ENCODE measurements at places on chromosomes 12 and 14.
A peak's percentile ranks its signal among the peaks of the same experiment; 100 is the strongest.

GRCh38 chr12:52171950-52172512 lies 19.8 kb downstream of the KRT80 start:
- DNase-seq, result no peak

DNA sequence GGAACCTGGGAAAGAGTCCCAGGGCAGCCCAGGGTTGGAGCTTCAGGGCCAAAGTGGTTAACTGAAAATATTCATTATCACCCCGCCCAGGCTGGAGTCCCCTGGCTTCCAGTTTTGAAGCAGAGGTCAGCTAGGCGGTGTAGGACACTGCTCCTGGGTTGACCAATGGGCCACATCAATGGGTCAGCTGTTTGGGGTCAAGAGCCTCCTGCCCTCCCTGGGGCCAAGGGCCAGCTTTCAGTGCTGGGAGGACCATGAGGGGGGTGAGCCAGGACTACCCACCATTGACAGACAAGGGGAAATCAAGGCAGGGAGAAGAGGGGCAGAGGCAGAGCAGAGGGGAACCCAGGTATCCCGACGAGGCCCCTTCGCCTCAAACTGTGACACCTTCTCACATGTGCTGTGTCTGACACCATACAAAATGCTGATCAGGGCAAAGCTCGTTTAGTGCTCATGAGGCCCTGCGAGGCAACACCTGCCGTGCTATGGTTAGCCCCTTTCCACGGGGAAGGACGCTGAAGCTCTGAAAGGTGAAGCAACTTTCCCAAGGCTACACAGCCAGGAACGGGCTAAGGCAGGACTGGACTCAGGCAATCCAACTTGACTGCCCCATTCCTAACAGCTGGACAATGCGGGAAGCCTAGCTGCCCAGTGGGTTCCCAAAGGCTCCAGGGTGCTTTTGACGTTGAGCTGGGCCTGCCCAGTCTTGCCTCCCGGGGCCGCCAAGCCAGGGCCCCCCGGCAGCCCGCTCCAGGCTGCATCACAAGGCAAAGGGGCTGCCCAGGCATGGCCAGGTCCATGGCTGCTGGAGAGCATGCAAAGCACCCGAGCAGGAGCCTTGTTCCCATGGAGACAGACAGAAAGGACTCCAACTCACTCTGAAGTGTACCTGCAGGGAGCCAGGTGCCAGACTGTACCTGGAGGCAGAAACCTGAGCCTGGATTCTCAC lies 2.0 kb downstream of the SYNE3 start:
- DNase-seq, result no peak

GRCh38 chr12:113407931-113408600 lies 4.4 kb upstream of the SDS start:
- no peak for DNase-seq

DNA sequence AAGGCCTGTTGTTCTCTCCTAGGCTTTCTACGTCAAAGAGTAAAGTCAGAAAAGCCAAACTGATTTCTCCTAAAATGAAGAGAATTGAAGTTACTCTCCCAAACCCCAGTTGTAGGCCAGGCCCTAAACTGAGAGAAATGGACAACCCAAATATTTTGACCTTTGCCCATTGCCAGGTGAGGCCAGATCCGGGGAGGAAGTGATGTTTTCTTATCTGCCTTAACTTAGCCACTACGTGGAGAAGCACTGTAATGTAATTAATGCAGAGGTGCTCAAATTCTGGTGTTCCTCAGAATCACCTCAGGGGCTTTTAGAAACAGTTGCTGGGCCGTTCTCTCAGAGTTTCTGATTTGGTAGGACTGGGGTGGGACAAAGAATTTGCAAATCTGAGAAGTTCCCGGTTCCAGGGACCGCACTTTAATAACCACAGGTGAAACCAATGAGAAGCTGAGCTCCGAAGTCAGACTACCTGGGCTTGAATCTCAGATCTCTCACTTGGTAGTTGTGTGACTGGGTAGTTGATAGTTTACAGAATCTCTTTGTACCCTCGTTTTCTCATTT lies 73.2 kb downstream of the ETV6 start:
- DNase-seq, result no peak

GRCh38 chr14:56008150-56008549 lies 110.1 kb upstream of the PELI2 start:
- no peak for DNase-seq

DNA sequence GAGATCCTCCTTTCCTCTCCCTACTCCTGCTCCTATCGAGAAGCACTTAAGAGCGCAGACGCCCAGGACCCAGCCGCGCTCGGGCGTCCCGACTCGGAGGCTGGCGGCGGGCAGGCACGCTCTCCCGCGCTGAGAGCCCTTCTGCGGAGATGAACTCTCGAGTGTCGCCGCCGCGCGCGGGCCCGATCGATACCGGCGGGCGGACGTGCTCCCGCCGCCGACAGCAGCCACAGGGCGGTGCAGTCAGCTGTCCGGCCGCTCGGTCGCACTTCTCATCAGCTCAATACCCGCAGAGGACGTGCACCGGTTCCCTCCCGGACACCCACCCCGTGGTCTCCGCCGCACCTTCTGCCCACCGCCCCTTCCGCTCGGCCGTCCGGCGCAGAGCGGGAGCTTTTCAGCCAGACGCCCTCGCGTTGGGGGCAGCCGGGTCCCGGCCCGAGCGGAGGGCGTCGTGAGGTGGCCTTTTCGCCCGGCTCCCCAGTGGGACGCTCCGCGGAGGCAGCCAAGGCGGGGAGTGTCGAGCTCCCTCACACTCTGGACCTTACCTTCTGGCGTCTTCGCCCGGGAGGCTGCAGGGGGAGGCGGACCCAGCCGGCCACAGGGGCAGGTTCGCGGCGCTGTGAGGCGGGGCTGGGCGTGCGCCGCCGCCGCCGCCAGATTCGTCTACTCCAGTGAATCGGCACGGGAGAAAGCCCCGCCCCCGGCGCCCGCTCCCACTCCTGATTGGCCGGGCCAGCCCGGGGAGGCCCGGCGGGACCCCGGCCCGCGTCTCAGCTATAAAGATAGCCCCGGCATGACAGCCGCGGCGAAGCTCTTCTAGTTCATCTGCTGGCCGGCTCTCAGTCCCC lies at the start of gene INSM2:
Gene INSM2, plus strand, starts transcription at position 808 of the 851 bp plus-strand sequence. CDS start 89 bp downstream, outside the sequence.
- peak; percentile 65 for DNase-seq

- no peak for DNase-seq
These were observed 862 bp upstream of the HOTAIR start for GRCh38 chr12:53975479-53976152.

DNA sequence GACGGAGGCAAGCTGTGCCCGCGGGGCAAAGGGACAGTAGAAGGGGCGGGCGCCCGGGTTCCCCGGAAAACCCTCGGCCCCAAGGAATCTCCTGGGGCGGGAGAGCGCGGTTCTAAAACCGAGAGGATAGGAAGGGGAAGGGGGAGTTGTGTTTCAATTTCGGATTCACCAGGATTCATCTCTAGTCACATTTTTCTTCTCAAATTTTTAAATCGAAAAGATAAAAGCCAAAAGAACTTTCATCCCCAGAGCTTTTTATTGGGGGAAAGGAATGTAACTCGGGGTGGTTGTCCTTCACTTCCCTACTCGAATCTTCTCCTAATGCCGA lies 1.4 kb downstream of the BMP4 start:
- DNase-seq, result no peak

DNA sequence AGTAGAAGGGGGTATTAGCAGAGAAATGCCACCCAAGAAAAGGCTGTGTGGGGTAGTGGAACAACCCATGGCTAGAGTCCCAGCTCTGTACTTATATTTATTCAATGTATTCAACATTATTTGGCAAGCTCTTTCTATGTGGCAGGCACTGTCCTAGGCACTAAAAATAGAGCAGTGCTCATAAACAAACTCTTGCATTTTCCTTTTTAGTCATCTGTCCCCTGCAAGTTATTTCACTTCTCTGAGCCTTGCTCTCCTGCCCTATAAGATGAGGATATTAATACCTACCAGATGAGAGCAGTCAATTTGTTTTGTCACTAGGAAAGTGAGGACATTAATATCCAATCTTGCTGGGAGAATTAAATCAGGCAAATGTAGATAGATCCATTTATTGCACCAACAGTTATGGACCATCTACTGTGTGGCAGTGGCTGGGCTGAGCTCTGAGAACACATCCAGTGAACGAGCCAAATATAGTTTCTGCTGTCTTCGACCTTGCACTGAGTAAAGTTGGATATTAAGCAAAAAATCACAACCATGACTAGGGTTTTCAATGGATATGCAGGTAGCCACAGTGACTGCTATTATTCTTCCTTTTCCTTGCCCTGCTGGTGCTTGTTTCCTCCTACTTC lies 314.3 kb upstream of the TBX3 start:
- DNase-seq, result no peak

DNA sequence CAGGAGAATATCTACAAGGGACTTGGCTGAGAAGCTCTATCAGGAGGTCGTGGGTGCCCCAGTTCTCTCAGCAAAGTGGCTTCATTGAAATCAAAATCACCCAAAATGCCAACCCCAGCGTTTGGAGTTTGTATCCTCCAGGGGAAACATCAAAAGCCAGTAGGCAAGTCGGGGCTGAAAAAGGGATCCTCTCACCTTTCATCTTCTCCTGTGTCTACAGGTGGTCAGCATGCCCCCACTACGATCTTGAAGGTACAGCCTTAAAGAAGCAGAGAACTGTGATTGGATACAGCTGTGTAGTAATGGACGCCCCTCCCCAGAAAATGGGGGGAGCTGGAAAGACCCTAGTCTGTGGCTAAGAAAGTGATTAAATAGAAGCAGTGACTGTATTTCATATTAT lies 22.2 kb downstream of the HRK start:
- DNase-seq, result no peak

DNA sequence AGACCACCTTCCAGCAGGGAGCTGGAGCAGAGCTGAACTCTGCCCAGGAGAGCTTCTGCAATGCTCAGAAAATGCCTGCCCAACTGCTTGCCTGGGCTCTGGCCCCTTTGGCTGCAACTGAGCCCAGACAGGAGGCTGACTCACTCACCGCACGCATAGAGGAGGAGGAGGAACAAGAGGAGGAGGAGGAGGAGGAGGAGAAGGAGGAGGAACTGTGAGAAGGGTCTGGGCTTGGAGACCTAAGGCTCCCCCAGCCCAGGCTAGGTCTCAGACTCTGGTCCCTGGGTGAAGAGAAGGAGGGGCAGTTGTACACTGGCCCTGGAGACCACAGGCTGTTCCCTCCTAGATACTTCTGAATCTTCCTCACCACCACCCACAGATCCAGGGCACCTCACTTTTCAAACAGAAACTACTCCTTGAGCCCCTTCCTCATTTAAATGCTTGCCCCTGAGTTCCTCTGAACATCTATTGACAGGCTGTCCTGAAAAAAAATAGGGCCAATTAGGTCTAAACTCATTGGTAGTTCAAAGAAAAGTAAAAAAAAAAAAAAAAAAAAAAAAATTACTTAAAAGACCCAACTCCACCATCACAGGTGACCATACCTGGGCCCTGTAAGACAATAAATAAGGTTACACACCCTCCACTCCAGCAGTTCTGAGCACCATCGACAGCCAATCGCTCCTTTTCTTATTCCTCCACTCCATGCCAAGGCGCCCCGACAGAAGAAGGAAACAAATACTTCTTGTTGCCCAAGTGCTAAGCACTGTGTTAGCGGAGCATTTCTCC lies 674 bp downstream of the VDR start:
- DNase-seq, result peak; percentile 48

GRCh38 chr12:124109760-124110159 lies 136.7 kb downstream of the ZNF664 start:
- DNase-seq, result peak; percentile 28

- DNase-seq, result no peak
These were observed 72.7 kb downstream of the TPH2 start for GRCh38 chr12:72011374-72011773.

DNA sequence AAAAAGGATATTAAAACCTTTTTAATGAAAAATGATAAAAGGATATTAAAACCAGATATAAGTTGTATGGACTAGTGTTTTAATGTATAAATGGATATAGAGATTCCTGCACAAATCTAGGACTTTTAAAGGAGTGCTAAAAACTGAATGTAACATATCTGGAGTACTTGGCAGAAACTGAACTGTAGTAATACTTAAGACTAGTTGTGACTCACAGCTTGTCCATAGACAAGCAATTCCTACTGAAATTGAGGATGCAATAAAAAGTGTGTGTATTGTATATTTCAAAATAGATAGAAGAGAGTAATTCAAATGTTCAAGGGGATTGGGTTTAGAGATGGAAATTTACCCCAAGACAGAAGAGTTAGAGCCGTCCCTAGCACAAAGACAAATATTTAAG lies 59.6 kb downstream of the FBXO33 start:
- DNase-seq, result no peak

DNA sequence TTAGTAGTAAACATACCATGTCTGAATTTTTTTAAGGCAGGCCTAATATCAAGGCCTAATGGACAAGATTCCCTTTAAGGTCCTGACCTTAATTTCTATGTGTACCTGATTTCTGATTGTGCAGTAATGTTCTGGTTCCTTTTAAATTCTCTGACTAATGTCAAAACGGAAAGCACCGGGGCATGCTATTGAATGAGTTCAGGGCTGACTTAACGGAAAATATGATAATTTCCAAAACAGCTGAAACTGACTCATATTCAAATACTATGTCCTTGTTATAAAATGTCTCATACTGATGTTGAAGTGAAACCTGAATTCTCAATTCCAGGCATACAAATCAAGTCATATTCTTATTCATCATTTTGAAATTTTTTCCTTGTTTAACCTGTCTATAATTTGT lies 6.7 kb downstream of the TAS2R43 start:
- DNase-seq, result no peak

DNA sequence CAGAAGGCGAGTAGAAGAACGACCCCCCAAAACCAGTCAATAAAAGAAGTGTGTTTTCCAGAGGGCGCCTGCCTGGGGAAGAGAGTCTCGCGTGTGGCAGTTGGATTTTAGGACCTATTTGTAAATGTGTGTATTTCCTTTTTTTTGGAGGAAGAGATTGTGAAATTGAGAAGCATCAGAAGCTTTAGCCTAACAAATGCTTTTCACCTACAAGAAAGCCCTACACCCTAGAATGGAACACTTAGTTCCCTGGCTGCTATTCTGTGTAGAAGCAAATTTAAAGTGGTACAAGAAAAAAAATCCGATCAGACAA lies 1.3 kb downstream of the RCOR1 start:
- DNase-seq, result no peak

GRCh38 chr12:69239352-69239921 lies at the start of gene CPSF6:
Gene CPSF6 (plus strand): TSS chr12:69239569. CDS start chr12:69239647, 78 bp downstream.
- DNase-seq, result peak; percentile 90

GRCh38 chr14:26828741-26829140 lies 230.9 kb upstream of the NOVA1 start:
- DNase-seq, result no peak

DNA sequence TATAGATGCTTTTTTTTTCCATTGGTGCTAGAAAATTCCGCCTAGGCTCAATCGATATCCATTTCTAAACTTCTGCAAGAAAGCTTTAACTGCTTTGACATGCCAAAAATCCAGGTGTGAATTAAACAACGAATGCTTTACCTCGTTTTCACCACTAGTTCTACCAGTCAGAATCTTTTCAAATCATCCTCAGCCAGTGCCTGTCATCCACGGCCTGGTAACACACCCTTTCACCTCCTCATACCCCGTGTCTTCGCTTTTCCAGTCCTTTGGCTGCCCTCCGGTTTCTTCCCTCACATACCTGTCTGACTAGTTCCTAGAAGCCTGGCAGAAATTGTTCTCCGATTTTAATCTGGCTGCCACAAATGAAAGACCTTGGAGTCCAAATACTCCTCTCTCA lies 1.4 kb upstream of the PHC1 start:
- DNase-seq, result peak; percentile 33
